ENCODE measurements at places on chromosomes 11 and 22.

DNA sequence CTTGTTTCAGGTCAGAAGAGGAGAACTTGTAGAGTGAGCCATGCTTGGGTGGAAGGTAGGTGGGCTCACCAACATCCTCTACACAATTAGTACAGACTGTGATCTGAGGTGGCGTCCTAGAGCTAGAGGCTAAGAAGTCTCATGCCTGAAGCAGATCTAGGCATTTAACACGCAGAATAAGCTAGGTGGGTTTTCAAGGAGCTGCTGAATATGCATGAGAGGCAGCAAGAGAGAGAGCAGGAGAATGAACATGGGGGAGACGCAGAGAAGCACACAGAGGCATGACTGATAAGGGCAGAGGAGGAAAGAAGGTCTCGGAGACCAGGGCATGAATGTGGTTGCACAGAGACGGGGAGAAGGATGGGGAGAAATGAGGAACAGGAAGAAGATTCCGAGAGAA lies 36.8 kb upstream of the JAM3 start:
- no peak for DNase-seq

GRCh38 chr11:441418-442274 lies at the start of gene ANO9:
Gene ANO9 (minus strand): TSS chr11:442011. CDS start chr11:441926, 85 bp downstream.
- peak; percentile 74 for DNase-seq

- peak; percentile 10 for DNase-seq
Measured at GRCh38 chr11:82978422-82979099, 77.0 kb downstream of the DDIAS start.

DNA sequence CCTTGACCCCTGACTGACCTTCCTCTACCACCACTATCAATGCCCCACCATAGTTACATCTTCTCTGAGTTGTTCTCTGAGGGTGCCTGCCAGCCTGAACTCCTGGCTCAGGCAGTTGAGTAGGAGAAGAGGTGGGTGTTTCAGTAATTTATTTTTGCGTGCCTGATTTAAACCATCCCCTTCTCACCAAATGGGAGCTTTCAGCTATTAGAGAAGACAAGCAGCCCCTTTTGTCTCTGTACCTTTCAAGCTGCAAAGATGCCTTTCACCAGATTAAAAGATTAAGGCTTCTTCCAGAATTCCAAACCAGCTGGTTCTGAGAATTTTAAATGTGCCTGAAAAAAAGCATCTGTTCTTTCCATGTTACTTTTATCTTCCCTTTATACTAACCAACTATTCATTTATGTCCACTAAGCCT lies 223.8 kb downstream of the FAM76B start:
- DNase-seq, result no peak

DNA sequence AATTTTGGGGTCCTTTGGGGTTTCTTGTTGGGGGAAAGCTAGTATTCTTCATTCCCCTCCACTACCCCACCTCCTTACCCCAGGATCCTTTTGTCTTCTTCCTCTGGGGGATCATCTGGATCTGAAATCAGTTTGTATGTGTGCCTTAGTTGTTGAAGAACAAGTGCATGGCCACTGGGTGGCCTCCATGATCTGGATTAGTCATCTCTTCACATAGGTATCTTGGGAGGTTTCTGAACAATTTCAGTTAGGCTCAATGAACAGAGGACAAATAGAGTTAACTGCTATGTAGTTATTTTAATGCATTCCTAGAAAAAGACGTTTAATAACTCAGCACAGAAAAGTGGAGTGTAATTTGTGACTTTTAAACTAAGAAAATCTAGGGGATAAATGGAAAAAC lies 7.1 kb upstream of the VWA5A start:
- DNase-seq, result no peak

- no peak for DNase-seq
Measured at GRCh38 chr11:65863889-65864705, 3.9 kb downstream of the MUS81 start.

DNA sequence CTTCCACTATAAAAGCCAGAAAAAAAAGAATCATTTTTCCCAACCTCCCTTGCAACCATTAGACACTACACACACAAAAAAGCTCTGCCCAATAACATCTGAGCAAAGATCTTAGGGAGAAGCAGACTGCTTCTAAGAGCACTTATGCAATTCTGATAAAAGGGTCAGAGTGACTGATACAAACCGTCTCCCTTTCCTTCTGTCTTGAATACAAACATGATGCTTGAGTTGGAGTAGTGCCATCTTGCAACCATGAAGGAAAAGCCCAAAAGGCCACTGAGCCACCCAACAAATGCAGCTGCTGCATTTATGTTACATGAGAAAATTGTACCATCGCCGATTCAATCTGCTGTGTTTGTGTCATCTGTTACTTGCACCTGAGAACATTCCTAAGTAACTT lies 47.6 kb upstream of the EED start:
- no peak for DNase-seq

DNA sequence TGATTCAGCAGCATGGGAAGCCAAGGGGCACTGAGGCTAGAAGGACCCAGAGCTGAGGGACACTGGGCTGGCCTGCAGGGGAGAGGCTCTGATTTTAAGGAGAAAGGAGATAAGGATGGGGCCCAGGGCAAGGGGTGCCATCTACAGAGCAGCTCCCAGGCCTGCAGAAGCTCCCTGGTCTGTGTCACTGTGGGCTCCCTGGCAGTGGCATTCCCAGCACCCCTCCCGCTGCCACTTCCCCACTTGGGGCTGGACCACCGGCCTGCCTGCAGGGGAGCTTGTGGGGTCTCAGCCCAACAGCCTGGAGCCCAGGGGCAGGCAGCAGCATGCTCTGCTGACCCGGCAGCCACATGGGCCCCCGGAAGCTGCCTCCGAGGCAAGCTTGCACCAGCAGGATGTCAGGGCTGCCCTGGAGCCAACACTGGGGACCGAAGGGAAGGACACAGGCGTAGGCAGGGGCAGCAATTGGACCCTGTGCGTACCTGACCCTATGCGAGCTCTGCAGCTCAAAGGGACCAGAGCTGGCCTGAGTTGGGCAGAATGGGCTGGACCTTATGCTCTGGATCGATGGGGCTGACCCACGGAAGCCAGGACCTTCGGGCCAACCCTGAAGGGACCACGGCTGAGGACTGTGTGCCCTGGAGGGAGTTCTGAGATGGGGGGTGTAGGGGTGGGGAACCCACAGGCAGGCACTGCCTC lies 35.4 kb upstream of the WNT7B start:
- no peak for DNase-seq

DNA sequence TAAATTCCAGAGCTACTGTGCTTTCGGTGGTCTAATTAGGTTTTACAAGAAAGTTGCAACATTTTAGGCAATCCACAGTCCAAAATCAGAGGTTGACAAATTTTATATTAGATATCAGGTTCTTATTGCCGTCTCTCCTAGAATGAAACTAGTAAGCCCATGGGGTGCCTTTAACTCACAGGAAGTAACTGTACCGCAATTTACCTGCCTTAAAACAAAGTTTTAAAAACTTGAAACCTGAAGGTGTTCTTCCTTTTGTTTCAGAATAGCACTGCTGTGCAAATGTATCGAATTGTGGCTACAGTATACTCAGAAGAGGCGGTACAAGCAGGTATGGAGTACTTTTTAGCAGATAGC lies 77.2 kb downstream of the PISD start:
- DNase-seq, result peak; percentile 26

GRCh38 chr11:113977701-113978100 lies 2.8 kb downstream of the HTR3A start:
- no peak for DNase-seq

GRCh38 chr11:124198897-124199296 lies 15.8 kb downstream of the OR10D3 start:
- no peak for DNase-seq

DNA sequence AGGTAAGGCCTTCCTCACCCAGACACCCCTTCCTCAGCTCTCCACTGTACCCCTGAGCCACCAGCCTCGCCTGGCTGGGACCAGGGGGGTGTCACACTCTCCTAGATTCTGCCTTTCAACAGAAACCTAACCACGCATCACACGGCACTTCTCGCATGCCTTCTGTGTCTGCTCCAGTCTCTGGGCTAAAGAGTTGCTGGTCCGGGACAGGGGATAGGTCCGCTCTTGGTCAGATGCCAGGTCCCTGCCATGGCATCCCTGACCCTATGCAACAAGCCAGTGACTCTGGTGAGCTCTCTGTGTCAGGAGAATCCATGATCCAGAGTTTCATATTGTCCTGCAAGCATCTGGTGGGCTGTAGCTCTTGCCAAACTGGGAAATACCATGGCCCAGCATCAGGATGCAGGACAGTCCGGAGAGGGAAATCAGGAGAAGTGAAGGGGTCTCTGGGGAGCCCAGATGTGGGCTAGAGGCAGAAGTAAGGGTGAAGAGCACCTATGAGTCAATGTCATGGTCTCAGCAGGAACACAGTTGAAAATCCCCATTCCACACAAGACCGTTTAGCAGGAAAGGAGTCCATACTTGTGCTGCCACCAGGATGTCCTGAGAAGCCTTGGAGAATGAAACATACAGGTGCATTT lies 14.1 kb downstream of the IGLL5 start:
- DNase-seq, result no peak

DNA sequence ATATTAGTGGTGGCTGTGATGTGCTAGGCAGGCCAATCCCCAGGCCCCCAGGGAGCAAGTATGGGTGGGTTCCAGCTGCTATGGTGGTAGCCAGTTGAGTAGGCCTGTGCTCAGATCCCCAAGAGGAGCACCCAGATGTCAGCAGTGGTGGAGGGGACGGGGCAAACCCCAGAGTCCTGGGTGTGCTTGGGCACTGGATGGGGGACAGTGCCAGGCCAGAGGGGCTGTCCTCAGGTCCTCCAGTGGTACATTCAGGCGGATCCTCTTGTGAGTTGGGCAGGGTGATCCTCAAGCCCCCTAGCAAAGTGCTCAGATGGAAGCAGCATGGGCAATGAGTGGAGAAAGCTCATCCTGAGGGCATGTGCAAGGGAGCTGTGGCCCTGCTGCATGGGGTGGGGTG lies 26.0 kb downstream of the CFAP300 start:
- DNase-seq, result no peak

DNA sequence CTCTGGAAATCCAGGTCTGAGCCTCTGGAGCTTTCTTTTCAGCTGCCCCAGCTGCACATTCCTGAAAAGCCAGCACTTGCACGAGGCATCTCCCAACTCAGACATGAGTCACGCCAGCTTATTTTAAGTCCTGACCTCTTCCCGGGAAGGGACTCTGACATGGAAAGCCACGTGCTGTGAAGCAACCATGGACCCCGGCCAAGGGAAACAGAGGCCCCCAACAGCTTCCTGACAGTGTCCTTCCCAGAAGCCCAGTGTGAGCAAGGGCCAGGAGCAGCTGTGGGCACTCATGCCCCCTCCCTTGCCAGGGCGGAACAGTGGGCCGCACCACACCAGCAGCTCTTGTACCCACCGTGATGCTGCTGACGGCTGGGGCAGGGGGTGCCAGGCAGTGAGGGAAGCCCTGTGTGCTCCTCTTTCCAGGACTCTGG lies 118.8 kb upstream of the CADM1 start:
- no peak for DNase-seq

- DNase-seq, result no peak
Measured at GRCh38 chr22:39098026-39098425, 982 bp downstream of the APOBEC3H start.

- DNase-seq, result no peak
Measured at GRCh38 chr11:17515443-17516176, 28.6 kb downstream of the USH1C start.

GRCh38 chr11:14764579-14765527 lies 121.2 kb downstream of the PDE3B start:
- DNase-seq, result peak; percentile 86

GRCh38 chr11:65502274-65502554 lies 3.4 kb downstream of the MALAT1 start:
- DNase-seq, result no peak

DNA sequence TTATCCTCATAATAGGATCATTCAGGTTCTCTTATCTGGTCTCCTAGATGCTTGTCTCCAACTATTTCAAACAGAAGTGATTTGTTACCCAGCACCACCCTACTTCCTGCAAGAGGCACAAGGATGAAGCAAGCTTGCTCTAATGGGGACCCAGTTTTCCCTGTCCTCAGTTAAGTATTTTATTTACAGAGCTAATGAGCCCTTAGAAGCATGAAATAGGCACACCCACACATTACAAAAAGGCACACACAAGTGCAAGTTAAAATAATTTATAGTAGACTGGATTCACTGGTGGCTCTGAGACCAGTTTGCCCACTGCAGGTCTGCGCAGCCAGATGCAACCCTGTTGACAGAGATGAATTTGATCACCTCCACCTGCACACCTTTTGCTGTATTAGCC lies 167.5 kb downstream of the KIRREL3 start:
- no peak for DNase-seq

- DNase-seq, result peak; percentile 26
Measured at GRCh38 chr11:19283991-19284390, 43.2 kb upstream of the E2F8 start.

DNA sequence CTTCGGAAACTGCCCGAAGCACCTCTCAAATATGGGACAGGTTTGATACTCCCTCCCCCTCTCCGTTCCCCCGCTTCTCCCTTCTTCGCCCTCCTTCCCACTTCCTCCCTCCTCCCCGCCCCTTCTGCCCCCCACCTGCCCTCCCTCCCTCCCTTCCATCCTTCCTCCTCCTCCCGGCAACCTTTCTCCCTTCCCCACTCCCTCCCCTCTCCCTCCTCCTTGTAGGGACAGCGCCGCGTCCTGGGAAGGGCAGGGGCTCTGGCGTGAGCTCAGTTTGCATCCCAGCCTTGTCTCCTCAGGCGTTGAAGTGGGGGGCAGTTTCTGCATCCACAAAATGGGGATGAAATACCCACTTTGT lies 6.1 kb upstream of the NFAM1 start:
- no peak for DNase-seq

GRCh38 chr11:9823887-9824385 lies 160.1 kb downstream of the SWAP70 start:
- DNase-seq, result no peak

DNA sequence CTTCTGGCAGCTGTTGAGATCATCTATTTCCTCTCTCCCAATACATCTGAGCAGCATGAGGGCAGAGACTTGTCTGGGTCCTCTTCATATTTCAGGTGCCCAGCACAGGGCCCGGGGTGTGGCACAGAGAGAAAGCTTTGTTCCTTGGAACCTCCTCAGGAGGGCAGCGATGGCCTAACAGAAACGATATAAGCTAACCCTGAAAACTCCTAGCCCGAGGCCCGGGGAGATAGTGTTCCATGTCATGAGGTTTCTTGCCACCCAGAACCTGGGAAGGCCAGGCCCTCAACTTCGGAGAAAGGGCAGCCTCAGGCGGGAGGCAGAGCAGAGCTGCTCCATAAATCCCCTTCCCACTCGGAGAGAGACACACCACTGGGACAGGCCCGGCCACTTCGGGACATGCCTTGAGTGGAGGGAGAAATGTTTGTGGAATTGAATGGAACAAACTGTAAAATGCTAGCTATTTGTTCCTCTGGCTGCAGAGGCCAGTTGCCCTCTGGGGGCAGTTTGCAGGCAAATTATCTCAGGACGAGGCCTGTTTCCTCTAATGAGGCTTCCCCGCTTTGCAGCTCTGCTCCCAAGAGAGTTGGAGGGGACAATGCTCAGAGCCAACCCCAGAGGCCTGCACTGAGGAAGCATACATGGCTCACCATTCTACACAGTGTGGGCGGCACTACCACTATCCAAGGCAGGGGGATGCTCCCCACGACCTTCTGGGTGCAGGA lies 11.6 kb downstream of the ARRB1 start:
- DNase-seq, result no peak

GRCh38 chr22:46424496-46424895 lies 89.0 kb downstream of the TRMU start:
- no peak for DNase-seq

Measured in CD4-positive, alpha-beta T cell treated with Interleukin-12 subunit alpha and Interleukin-12 subunit beta, for 1 hour (primary cell).